Activated naive CD4-positive, alpha-beta T cell (primary cell): ENCODE measurements at places on chromosomes 7 and 10.

- DNase-seq: no peak
Observed at GRCh38 chr10:97796651-97797050, 24.9 kb upstream of the SFRP5 start.

GRCh38 chr10:89250865-89251408, 638 bp downstream of the LIPA start:
- DNase-seq: no peak

- no peak for DNase-seq
Observed at GRCh38 chr10:3681642-3682554, 103.1 kb downstream of the KLF6 start.

- DNase-seq: no peak
Observed at GRCh38 chr7:53491051-53491450, 455.6 kb downstream of the POM121L12 start.

DNA sequence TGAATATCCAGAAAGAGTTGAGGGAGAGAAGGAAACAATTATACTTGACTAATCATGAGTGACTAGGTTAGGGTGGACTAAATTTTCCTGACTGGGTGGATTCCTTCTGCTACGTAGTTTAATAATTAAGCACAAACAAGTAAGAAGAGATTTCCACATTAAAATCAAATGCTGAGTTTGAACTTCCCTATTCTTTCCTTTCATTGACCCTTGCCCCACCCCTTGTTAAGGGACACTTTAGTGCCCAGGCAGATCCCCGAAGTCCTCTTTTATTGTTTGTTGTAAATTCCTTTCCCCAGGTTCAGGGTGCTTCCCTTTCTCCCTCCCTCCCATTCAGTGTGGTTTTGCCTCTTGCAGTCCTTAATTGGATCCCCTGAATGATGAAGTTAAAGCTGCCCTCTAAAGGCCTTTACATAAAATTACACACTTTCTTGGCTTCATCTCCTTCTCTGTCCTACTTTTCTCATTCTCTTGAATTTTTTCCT, 8.8 kb upstream of the SPAM1 start:
- no peak for DNase-seq

GRCh38 chr10:79264942-79265341, 82.3 kb upstream of the PPIF start:
- DNase-seq: no peak

- no peak for DNase-seq
Observed at GRCh38 chr7:103094102-103094501, 19.2 kb downstream of the ARMC10 start.

DNA sequence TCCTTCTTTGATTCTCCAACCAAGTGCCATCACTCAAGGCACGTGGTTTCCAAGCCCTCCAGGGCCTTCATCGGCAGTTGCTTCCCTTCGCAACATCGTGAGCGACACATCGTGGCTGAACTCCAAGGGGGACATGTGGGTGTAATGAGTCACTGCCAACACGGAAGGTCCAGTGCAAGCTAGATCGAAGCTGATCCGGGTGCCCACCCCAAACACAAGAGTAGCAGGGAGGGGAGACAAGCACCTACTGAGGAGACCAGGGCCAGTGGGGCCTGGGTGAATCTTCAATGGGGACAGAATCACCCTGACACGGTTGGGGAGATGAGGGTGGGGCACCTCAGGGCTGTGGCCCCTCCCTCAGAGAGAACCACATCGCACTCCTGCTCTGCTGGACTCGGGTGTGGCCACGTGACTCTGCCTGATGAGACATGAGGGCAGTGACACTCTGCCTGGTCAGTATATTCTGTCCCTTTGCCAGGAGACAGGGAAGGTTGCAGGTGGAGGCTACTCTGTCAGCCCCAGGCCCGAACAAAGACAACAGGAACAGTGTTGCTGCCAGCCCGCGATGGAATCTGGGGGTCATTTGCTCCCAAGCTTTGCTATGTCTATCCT, 36.8 kb upstream of the HSPA12A start:
- DNase-seq: no peak

GRCh38 chr10:99172128-99172738, 63.4 kb downstream of the HPSE2 start:
- no peak for DNase-seq

DNA sequence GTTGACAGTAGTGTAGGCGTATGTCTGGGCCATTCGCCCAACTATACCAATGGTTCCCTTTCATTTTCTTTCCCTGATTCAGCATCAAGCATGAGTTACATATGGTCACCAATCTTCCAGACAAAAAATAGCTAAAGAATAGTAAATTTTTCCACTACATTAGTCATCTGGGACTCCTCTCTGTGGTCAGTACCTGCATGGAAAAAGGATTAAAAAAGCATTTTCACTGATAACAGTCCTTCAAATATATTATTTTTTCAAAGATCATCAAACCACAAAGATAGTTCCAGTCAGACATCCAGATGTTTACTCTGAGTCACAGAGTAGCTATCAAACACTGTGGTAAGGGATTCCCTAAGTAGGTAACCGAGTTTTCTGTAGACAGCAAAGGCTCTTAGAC, 302.6 kb upstream of the SEMA3D start:
- DNase-seq: no peak

GRCh38 chr7:69932034-69932628, 333.9 kb downstream of the AUTS2 start:
- DNase-seq: no peak

GRCh38 chr10:70130878-70131559, 1.6 kb downstream of the AIFM2 start:
- DNase-seq: no peak

GRCh38 chr10:112375721-112376395, 1.9 kb downstream of the ACSL5 start:
- peak; percentile 26 for DNase-seq

- DNase-seq: no peak
Observed at GRCh38 chr7:126040114-126041045, 1110.8 kb upstream of the POT1 start.

DNA sequence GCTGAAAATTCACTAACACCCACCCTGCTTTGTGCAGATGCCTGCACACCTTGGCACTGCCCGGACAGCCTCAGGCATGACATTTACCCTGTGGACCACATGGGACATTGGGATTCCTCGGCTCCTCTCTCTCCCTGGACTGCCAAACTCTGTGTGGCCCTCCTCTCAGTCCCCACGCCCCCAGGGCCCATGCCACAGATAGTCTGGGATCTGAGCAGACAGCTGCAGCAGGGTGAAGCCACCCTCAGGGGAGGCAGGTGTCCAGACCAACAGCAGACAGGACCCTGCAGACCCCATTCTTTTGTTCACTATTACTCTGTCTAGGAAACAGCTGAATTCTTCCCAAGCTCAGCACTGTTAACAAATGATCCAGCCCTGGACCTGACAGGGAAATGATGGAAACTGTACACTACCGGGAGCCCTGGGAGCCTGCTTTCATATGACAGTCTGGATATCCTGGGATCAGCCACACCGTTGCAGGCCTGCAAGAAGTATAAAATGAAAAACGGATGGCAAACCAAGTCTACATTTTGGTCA, 83.4 kb downstream of the VOPP1 start:
- no peak for DNase-seq

DNA sequence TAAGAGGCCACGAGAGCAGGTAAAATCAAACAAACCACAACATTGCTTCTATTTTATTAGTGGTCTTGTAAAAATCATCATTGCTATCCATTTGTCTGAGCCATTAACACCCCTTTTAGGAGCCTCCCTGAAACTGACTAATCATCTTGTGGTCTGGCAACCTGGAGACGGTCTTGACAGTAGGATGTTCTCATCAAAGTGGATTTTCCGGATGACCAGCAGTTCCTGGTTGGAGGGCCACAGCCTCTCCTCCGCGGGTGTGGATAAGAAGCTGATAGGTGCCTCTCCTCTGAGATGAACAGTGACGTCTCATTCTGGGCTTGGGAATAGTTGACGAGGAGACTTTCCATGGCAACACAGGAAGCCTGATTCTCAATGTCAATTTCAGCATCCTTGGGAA, 490.7 kb downstream of the TYW1 start:
- no peak for DNase-seq

GRCh38 chr10:122206471-122207065, 64.5 kb upstream of the BTBD16 start:
- no peak for DNase-seq

DNA sequence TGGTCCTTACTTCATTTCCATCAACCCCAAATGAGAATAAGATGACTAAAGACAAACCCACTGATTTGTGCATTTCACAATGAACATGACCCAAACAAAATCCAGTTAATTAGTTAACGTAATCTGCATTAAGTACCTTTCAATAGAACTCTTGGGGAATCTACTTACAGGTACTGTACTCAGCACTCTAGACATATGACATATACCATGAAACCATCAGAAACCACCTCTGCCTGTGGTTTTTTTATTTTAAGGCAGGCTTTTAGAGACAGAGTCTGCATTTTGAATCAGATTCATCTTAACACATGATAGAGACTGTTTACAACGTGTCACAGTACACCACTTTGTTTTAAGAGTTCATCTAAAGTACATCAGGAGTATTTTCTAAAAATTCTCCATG, 168.4 kb downstream of the BTAF1 start:
- no peak for DNase-seq

DNA sequence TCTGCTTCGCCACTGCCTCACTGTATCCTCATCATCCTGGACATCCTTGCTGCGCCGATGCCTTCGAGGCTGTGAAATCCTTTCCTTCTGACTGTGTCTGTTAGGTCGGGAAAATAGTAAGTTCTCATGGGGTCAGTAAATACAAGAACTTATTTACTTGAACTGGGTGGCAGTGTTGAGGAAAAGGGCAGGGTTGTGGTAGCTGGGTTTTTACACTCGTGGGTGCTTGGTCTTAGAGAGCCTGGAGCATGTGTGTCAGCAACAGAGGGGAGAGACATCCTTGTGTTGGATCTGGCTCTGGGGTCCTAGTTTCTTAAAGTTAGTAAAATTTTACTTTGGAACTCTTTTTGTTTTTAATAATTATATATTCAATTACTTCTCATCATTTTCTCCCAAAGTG, 112.9 kb upstream of the GATA3 start:
- DNase-seq: no peak

GRCh38 chr7:135770139-135770710, 21.6 kb upstream of the FAM180A start:
- DNase-seq: no peak

DNA sequence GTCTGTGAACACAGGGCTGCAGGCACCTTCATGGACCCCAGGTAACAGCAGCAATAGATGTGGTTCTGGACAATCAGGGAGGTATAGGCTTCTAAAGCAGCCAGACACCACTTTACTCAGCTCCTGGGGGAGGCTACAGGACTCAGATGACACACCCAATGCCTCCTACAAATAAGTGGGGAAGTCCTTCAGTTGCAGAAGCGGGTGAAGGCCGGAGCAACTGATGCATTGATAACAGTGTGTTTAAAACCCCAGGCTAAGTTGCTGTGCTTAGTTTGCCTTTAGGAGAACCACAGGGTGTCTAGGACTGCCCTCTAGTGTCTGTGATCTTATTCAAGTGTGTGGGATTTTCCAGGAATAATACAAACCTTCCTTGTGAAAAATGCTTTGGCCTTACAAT, 5.9 kb upstream of the ITGA8 start:
- DNase-seq: no peak

- DNase-seq: no peak
Observed at GRCh38 chr7:135980665-135981180, 3.6 kb upstream of the MTPN start.

DNA sequence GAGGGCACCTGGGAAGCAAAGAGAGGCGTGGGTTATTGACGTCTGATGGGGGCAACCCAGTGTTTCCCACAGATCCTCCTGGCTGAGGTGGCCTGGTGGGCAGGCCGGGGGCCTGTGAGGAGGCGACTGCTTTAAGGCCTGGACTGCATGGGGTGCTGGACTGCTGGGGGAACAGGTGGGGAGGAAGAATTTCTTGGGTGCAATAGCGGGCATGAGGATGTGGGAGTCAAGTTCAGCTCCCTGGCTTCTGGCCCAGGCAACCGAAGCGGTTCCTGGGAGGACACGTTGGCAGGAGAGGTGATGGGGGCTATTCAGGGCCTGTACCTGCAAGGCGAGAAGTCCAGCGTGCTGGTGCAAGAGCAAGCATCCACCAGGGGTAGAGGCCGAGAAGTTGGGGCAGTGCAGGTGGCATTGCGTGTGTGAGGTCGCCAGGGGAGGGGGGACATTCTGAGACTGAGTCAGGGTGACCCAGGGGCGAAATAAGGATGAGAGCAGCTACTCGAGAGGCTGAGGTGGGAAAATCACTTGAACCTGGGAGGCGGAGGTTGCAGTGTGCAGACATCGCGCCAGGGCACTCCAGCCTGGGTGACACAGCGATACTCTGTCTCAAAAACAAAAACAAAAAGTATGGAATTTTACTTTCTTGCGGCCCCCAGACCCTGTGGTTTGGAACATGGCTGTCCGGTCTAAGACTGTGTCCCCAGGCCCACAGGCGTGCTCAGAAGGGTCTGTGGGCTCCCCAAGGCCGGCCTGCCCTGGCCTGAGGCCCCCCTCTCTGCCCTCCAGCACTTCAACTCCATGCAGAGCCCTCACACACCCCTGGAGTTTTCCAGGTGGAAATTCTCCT, 53.6 kb upstream of the ELN start:
- DNase-seq: no peak

- DNase-seq: no peak
Observed at GRCh38 chr10:103691723-103692435, 163.5 kb downstream of the SH3PXD2A start.

DNA sequence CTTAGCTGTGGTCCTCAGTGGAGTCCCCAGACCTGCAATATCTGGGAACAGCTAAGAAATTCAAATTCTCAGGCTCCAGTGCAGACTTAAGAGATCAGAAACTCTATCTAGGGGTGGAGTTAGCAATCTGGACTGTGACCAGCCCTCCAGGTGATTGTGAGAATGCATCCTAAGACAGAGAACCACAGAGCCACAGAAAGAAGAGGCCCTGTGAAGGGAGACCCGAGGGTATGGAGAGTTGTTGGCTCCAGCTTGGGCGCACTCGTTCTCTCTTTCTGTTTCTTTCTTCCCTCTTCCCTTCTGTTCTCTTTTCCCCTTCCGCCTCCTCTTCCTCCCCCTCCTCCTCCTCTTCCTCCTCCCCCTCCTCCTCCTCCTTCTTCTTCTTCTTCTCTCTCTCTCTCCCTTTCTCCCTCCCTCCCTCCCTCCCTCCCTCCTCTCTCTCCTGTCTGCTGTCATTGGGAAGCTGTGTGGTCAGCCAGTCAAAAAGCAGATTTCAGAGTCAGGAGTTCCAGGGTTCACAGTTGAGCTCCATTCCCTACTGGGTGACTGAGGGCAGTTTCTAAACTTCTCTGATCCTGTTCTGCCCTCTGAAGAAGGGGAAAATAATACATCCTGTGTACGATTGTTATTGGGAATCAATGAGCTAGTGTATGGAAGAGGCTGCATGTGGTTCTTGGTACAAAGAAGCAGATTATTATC, 62.1 kb upstream of the STEAP1B start:
- DNase-seq: no peak
